Activated naive CD4-positive, alpha-beta T cell treated with anti-CD3 and anti-CD28 coated beads, Interleukin-2, amount 50 U/mL, for 72 hours (primary cell): ENCODE measurements at places on chromosomes 12 and 14.

DNA sequence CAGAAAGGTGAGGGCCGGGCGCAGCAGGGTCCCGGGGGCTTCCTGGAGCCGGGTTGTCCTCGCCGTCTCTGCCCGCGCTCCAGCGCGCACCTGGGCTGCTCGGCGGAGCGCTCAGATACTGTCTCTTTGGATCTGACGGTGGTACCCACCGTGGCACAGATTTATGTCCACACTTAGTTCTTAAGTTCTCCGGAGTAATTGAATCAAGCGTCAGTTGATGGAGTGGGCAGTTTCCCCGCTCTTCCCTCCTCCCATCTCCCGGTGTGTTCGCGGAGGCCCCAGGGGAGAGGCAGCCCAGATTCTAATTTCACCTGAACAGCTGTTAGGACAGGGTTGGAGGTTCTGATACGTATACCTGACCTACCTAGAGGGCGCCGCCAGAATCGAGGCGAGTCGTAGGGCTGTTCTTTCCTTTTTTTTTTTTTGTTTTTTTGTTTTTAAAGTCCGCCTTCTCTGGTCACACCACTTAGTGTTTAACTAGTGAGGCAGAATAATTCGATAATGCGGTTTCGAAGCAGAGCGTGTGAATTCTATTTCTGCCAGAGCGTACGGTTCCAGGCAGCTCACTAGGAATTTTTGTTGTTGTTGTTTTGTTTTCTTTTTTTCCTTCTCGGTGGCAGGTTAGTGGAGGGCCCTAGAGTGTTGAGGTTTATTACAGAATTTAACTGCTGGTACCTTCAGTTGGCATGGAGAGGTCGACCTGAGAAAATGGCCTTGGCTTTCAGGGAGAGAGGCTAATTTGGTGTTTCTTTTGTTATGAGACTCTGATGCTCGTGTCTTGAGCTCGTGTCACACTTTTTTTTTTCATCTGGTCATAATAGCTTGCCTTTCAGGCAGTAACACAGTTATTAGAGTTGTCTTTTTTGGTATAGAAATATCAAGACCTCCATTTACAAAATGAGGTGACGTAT, 22.3 kb upstream of the GNS start:
- DNase-seq: no peak

DNA sequence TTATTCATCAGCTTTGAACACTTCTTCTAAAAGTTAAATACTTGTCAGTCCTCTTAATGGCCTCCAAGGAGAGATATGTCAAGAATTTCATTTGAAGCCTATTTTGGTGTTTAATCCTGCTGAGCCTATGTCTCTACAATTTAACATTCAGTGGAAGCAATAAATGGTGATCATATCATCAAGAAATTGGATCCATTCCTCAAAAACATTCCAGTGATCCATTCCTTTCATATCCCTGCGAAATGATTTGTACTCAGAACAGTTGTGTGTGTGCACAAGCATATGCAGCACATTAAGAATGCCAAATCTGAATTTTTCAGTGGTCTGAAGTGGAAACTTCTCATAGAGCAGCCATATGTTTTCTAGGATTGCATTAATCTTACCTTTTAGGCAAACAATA, 373.7 kb upstream of the SYT1 start:
- no peak for DNase-seq

DNA sequence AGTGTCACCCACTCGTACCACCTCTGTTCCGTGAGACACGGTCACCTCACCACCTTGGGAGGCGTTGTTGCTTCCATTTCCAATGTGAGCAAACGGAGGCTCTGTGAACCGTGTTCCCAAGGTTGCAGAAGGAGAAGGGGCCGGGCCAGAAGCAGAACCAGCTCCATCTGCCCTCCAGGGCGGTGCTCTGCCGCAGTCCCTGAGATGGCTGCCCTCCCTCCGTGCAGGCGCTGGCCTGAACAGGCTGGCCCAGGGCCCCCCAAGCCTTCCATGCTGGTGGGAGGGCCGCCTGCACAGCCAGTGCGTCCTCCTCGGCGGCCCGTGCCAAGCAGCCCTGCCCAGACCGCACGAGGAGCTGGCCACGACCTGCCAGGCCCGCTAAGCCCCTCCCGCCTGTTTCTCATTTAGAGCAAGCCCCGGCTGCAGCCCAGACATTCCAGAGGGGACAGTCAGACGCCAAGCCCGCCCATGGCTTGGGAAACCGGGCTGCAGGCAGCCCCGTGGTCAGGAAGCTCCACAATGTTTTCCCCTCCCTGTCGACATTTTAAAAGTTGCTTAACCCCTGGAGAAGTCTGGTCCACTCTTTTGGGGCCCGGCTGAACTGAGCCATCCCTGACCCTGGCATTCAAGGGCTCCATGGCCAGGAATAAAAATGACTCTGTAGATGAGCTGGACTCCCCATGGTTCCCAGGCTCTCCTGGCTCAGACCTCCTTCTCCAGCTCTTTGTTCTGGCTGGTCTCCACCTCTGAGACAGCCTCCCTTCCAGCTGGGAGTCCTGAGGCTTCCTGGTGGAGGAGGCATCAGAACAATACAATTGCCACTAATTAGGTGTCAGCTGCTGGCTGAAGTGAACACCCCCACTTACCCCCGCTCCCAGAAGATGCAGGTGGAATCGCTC, 236.0 kb downstream of the BCL11B start:
- no peak for DNase-seq

GRCh38 chr12:128570191-128571065, 253.3 kb downstream of the SLC15A4 start:
- no peak for DNase-seq
